ENCODE measurements at places on chromosomes 6 and 20.

GRCh38 chr6:49826743-49827406, 39.5 kb downstream of the CRISP1 start:
- no peak for DNase-seq

- DNase-seq, result peak; percentile 85
These were observed 161.3 kb upstream of the AGPAT4 start for GRCh38 chr6:161434921-161435747.

DNA sequence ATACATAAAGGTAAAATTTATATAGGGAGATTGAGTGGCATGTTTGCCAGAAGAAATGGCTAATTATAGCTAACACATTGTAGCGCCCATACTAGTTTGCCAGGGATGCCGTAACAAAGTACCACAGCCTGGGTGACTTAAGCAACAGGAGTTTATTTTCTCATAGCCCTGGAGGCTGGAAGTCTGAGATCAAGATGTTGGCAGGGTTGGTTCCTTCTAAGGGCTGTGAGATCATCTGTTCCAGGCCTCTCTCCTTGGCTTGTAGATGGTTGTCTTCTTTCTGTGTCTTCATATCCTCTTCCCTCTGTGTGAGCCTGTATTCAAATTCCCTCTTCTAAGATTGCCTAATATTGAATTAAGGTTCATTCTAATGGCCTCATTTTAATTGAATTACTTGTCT, 417.5 kb upstream of the OPRM1 start:
- DNase-seq, result no peak

GRCh38 chr6:149212206-149212605, 105.3 kb upstream of the TAB2 start:
- no peak for DNase-seq

DNA sequence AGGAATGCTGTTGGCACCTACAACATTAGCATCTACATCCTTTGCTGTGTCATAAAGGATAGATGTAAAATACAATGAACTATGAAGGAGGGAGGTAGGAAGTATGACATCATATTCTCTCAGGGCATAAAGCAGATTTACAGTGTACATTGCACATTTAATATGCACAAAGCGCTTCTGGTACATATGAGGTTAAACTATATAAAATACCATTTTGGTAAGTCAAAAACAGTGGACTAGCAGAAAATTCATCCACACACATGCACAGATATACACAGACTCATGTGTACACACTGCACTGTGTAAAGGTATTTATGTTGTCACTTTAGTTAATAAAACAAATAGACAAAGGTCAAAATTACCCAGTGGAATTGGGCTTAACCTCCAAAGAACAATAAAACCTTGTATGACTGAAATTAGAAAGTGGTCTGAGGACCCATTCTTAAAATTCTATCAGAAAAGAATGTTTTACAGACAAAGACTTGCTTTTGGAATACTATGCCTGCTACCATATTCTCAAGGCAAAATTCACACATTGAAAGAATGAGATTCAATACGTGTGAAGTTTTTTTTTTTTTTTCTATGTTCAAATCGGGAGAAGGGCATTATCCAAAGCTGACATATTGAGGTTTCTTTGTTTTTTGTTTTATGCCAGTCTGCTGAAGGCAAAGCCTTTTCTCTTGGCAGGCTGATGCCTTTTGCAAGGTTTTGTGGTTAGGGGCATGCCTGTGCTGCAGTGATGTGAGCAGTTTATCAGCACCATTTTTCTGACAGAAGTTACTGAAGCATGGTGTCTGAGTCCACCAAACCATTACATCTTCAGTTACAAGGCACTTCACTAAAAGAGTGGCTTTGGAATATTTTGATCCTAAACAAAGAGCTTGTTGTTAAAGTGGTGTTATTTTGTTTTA, 199.0 kb downstream of the PLCB1 start:
- no peak for DNase-seq

- DNase-seq, result no peak
These were observed 4.2 kb upstream of the RNF182 start for GRCh38 chr6:13920552-13920951.

GRCh38 chr6:55033016-55033546, 141.2 kb upstream of the HCRTR2 start:
- no peak for DNase-seq

- DNase-seq, result peak; percentile 20
These were observed 630 bp downstream of the PPP2R5D start for GRCh38 chr6:42984924-42985475.

DNA sequence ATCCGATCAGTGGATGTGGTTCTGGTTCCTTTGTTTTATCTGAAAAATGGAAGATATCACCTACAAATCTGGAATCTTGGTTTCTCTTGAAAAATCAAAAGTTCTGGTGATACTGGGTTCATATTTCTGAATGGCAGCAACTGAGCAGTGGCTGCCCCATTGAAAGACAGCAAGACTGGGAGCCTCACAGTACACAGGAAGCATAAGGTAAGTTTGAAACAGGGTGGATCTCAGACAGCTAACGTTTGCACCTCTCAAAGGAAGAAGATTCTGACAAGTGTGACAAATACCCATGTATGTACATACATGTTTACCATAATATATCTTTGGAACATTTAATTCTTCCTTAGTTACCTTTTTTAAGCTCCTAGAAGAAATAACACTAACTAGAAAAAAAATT, at the start of gene SAMD3:
Gene SAMD3, minus strand, starts transcription at position 177 of the 400 bp plus-strand sequence. CDS start 7,678 bp downstream, outside the sequence.
- no peak for DNase-seq

GRCh38 chr6:1606780-1607515, 2.8 kb upstream of the FOXC1 start:
- DNase-seq, result no peak

DNA sequence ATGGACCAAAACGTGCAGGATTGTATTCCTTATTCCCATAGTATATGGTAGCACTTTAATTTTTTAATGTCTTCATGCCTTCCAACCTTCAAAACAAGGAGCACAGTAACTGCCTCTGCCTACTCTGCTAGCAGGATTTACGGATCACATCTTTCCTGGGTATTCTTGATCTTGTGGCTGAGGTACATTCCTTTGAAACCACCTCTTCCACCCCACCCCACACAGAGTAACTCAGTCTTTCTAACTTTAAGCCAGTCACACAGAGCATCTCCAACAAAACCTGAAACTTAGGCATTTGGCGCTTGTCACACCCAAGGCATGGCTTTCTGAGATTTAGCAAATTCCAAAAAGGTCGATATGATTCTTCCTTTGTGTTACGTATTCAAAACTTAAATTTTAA, 2.3 kb upstream of the ID4 start:
- no peak for DNase-seq

DNA sequence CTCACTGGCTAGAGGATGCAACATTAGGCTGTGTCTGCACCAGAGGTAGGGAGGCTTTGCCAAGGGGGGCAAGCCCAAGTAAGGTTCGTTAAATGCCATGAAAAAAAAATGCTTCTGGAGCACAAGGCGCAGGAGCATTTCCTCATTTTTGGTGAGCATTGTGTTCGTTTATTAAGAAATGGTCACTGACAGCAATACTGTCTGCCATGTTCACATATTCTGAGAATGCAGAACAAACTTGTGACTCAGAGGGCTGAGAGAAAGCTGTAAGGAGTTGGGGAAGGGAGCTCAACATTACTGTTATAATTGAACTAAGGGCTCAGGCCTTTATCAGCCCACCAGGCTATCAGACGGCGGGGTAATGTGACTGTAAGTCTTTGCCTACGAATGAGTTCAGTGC, 465.4 kb upstream of the BTBD3 start:
- DNase-seq, result no peak

DNA sequence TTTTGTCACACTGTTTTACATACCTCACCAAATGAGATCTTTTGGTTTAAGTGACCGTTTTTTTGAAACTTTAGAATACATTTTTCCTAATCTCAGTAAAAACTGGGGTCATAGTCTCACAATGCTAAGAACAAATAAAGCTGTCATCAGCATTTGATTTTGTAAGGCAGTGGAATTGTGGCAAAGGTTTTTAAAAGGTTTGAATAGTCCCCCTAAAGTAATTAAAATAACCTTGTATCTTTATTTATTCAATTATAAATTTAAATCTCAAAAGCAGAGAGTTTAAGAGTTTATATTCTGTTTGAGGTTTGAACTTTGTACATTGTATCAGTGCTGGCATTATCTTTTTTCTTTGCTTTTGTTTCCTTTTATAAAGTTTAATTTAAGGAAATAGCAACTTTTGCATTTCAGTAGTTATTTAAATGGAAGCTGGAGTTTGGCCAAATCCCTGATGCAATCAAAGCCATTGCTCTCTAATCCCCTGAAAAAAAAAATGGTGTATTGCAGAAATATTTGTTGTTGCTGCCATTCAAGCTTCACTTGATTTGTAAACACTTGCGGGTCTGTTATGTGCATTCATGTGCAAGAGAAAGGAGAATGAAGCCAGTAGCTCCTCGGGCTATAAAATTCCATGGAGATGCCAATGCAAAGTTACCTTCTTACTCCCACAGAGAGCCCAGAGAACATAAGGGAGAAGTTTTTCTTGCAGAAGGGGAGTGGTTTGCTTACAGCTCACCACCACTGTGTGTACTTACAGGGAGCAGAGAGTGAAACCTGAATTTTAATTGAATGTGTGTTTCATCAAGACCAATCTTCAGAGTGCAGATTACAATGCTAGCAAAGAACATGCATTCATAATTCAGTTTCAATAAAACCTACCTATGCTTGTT, 391.8 kb downstream of the ARHGAP18 start:
- DNase-seq, result peak; percentile 31

DNA sequence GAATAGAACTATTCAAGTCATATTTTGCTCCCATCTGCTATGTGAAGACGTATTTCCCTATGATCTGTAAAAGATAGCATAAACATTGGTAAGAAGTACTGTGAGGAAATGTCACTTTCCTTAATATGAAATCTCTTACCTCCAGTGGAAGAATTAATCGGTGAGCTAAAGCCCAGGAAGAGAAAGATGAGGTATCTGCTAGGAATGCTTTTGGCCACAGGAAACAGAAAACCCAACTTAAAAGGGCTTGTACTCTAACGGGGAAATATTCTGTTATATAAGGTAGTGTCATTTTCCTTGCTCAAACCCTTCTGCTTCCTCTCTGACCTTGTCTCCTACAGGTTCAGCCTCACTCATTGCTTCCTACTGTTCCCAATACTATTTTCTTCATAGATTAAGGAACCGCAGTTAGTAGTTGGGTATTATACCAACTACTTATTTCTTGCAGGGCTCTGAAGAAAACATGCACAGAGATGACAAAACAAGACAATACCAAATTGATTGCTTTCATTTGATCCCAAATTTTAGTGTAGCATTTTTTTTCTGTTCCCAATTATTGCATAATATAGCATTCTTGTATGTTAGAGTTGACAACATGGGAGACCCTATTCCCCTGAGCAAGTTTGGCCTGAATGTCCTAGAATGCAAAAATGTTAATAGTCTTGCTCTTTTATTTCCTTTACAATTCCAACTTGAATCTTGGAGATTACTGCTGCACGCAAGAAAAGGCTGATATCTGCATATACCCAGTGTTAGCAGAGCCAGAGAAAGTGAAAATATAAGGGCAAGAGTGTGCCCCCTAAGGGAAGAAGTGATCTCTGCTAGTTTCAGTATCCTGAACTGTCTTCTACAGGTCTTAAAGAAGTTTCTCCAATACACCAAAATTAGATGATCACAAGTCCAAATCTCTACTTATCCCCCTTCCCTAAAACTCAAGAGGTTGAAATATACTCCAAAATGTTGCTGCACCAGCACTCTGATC, 65.3 kb downstream of the AFG1L start:
- no peak for DNase-seq

DNA sequence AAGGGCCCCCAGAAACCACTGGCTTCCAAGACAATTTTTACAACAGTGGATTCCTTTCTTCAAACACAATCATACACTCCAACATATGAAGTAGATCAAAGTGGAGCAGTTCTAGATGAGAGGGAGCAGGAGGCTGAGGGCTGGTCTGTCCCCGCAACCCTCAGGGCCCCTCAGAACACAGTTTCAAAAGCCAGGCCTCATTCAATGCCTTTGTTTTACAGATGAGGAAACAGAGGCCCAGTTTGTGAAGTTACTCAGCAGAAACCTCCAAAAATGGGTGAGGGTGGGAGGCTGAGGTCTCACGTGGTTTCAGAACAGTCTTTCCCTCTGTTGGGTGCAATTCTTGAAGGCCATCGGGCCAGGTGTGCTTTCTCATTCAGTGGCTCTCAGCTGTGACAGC, 134.9 kb downstream of the SCML4 start:
- DNase-seq, result no peak

GRCh38 chr6:161917645-161918044, 643.8 kb upstream of the AGPAT4 start:
- DNase-seq, result no peak

- DNase-seq, result no peak
These were observed 177.2 kb downstream of the CLIC5 start for GRCh38 chr6:45838451-45838850.

DNA sequence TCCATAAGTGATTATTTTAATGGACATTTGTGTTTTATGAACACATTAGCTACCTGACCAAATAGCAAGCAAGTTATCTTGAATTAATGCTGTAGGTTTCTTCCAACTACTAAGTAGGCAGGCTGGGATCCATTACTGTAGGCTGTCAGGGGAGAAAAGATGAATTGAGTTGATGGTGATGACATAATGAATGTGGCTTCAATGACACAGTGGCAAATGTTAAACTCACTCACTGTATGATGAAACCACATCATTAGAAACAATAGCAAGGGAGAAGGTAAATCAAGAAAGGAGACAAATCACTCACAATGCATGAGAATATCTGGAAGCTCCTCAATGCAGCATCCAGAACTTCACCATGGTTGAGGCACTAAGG, 529.7 kb upstream of the CITED2 start:
- DNase-seq, result no peak

DNA sequence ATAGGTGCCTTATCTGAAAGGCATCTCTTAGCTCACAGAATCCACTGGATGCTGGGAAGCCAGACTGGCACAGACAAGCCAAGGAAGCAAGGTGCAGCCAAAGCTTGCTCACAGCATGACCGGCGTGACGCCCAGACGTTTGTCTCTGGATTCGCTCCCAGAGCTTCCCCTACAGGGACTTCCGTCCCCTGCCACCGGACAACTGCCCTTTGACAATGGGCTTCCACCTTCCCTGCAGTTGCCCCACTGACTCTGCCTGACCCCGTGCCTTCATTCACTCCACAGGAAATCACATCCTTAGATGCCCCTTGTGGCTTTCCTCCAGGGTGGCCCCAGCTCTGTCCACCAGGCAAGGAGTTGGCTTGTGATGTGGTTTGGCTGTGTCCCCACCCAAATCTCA, 94.8 kb upstream of the CDH4 start:
- DNase-seq, result no peak

GRCh38 chr6:118565311-118565960, 17.3 kb downstream of the PLN start:
- DNase-seq, result no peak

DNA sequence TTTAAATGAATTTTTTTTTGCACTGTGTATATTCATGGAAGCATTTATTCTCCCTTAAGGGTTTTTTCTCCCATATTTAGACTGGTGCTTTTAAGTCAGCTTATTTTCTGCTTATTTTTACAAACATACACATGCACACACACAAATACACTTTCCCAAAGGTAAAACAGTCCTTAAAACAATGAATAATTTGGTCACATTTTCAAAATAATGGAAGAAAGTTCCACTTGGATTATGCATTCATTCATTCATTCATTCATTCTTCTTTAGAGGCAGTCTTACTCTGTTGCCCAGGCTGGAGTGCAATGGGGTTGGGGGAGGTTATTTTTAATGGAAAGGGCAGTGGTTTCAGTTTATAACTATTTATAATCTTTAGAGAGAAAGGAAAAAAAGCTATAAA, 69.8 kb downstream of the STXBP5 start:
- DNase-seq, result no peak

GRCh38 chr6:56814802-56815201, 140.1 kb upstream of the BEND6 start:
- DNase-seq, result no peak

All from retina (tissue), 1 donor.